ENCODE measurements at places on chromosomes 2 and 18.

GRCh38 chr2:159362816-159363251 lies 76.3 kb upstream of the WDSUB1 start:
- no peak for DNase-seq

GRCh38 chr2:237159006-237159911 lies 73.6 kb downstream of the COPS8 start:
- no peak for DNase-seq

DNA sequence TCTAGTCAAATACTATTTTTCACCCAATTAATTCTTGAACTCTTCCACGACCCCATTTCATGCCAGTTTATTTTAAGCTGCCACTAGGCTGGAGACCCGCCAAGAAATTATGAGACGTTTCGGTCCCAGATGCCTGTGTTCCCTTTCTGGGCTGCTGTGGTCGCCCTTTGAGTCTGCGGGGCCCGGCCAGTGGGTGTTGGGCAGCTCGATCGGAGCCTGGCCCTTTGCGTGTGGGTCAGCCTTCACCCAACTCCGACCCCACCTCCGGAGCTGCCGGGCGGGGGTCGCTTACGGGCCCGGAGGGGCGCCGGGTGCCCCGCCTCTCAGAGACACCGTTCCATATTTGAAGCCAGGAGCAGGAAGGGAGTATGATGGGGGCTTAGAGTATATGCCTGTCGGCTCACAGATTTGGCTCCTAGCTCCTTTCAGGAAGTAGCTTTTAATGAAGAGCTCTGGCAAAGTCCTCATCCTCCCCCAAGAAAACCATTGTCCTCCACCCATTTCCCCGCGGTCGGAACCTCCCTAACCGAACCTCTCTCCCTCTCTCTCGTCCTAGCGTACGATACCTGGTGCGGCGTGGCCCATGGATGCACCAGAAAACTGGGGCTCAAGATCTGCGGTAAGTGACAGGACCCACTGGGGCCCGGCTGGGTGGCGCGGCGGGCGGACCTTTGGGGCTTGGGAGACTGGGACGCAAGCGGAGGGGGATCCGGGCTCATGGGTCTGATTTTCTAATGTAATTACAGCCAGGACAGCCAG lies 5.0 kb downstream of the GAD1 start:
- DNase-seq, result no peak

- DNase-seq, result no peak
Observed at GRCh38 chr2:69612200-69612599, 31.3 kb downstream of the AAK1 start.

GRCh38 chr2:240203031-240203787 lies 62.8 kb upstream of the OTOS start:
- DNase-seq, result no peak

GRCh38 chr2:184419744-184420143 lies 178.6 kb upstream of the ZNF804A start:
- DNase-seq, result no peak

DNA sequence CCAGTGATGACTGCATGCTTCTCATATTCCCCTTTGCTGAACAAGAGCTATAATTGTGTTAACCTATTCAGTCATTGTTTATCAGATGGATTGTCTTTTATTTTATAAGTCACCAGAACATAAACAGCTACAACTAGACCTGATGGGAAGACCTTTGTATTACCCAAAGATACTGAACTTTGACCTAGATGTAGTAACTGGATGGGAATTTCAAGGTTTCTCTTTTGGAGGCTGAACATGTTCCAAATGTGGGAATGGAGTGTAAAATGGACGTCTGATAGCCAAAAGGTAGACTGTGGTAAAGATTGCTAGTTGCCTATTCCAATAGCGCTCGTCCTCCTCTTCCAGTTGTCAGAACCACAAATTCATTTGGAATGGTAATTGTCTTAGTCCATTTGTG lies 56.4 kb upstream of the ST3GAL5 start:
- DNase-seq, result no peak

DNA sequence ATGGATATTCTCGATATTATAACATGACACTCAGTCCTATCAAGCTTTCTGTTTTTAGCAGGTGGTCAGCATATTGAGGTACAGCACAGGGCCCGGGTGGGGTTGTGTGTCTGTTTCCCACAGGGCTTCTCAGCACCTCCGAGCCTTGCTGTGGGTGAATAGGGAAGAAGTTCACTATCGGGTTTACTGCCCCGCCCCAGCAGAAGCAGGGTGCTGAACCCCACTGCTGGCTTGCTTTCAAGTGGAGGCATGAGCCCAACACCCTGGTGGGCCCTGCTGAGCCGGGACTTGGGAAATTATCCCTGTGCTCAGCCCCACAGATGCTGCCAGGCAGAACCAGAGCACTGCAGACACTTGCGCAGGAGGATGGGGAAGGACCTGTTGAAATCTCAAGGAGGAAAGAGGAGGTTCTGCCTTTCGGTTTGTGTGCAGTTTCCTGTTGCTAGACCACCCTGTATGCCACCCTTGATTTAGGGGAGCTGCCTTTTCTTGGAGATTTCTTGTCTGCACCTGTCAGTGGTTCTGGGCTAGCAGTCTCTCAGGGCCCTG lies 270.3 kb upstream of the SALL3 start:
- DNase-seq, result no peak

GRCh38 chr2:211085056-211085680 lies 528.8 kb downstream of the CPS1 start:
- peak; percentile 51 for DNase-seq

- no peak for DNase-seq
Observed at GRCh38 chr2:200812122-200813022, 662 bp downstream of the BZW1 start.

- no peak for DNase-seq
Observed at GRCh38 chr2:111062417-111062816, 58.3 kb upstream of the BCL2L11 start.

DNA sequence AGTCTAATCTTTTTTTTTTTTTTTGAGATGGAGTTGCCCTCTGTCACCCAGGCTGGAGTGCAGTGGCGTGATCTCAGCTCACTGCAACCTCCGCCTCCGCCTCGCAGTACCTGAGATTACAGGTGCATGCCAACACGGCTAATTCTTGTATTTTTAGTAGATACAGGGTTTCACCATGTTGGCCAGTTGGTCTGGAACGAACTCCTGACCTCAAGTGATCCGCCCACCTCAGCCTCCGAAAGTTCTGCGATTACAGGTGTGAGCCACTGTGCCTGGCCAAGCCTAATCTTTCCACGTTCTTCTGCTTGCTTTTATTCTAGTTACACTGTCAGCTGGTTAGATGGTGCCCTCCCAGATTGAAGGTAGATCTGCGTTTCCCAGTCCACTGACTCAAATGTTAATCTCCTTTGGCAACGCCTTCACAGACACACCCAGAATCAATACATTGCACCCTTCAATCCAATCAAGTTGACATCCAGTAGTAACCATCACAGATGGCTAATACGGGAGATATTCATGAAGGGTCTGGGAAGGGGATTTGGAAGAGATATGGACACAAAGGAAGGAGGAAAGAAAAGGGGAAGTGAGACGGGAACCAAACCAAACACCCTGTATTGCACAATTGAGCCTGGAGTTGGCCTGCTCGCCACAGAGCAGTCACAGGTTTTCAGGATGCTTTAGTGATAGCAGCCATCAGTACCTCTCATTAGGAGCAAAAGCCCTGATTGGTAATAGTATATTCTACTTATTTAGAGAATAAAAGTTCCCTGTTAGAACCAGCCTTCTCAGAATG lies 229.8 kb downstream of the PIK3C3 start:
- no peak for DNase-seq

DNA sequence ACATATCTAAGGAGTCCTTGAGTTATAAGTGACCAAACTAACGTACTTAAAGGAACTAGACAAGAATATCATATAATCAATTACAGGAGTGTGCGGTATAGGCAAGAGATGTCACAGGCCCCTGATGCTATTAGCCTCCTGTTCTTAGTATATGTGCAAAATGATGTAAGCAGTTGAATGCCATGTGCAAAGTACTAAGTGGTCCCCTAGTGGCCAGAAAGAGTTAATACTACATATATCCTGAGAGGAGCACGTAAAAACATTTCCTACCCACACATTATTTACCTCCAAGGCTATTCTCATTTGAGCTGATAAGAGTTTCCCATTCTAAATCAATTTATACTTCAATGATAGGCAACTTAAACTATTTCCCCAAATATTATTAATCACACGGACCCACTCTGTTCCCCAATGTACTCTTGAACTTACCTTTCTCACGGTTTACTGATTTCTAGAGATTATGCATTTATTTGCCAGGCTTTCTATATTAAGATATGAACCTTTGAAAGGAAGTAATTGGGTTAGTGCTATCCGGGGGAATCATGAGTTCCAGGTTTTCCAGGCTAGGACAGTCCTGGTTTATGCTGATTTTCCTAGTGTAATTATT lies 158.0 kb upstream of the KLHL14 start:
- DNase-seq, result peak; percentile 4

DNA sequence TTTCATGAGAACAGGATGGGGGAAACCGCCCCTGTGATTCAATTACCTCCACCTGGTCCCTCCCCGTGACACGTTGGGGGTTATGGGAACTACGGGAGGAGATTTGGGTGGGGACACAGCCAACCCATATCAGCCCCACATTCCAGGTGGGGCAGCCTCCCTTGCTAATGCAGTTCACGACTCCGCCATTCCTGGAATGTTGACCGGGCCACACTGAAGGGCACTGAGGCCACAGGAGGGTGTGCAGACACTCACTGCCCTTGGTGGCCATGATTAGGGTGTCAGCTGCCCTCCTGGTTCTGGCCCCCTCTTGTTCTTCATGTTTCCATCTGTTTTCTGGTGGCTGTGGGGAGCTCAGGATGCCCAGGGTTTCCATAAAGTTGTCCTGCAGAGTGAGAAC lies 176.3 kb downstream of the TWIST2 start:
- no peak for DNase-seq

DNA sequence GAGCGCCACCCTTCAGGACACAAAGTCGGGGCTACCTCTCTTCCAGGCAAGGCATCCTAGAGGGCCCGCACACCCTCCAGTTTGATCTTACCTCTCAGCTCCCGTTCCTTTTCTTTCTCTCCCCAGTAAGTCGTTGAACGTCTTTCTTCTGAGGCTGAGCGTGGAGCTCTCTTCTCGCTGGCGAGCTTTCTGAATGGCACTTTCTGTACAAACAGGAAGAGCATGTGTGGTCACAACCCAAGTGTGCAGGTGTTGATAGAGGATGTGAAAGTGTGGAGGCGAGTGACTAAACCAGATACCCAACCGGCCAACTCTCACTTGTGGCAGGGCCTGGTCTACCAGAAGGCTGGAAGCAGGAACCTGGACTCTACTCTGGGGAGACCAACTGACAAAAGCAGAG lies at the start of gene AFF3:
TSS of gene AFF3 (minus strand) at position 198 of the 400 bp plus-strand sequence. CDS start 38,136 bp downstream, outside the sequence.
- DNase-seq, result no peak

DNA sequence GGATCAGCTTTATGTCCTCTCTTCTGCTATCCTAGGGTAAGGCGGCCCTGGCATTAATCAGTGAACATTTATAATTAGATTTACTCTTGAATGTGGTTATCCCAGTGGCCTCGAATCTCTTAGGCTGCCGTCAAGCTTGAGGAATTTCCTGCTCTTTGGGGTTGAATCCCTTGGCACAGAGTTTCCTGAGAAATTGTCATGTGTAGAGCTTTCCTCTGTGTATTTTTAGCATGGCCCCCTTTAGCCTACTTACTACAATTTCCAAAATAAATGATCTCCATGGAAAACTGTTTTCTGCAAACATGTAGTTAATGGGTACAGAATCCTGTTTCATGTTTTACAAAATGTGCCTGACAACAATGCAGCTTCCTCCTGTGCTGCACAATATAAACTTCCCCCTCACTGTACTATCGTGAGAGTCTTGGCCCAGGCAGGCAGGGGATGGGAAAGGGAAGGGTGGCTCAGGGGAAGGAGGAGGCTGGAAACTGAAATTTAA lies 18.1 kb downstream of the NCAPH start:
- DNase-seq, result no peak

DNA sequence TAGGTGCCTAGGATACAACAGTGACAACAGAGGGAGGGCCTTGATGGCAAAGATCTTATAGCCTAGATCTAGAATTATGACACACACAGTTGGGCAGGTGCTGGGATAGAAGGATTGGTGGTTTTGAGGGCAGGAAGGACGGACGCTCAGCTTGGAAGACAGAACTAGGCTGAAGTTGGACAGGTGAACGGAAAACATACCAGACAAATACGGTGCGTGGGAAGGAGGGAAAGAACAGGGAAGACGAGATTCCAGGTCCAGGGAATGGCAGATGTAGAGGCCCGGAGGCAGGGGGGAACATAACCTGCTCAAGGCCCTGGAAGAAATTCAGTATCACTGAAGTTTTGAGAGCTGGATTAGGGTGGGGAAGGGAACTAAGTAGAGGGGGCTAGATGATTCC lies 40.8 kb downstream of the CRACDL start:
- DNase-seq, result no peak

DNA sequence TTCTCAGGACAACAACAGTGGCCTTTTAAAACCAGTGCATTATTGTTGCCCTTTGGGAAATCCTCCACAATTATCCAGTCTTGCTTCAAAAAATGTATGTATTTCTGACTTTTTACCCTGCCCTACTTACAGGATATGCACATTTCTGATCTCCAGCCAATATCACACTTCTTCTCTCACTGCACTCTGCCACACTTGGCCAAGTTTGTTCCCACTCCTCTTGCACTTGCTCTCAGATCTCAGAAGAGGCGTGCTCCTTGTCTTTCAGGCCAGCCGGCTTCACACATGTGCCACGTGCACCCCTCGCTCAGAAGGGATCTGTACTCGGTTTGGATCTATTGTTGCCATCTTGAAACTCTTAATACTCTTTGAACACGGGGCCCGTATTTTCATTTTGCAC lies 15.4 kb downstream of the CLUL1 start:
- no peak for DNase-seq

GRCh38 chr2:42900289-42900891 lies 108.0 kb upstream of the HAAO start:
- DNase-seq, result no peak

DNA sequence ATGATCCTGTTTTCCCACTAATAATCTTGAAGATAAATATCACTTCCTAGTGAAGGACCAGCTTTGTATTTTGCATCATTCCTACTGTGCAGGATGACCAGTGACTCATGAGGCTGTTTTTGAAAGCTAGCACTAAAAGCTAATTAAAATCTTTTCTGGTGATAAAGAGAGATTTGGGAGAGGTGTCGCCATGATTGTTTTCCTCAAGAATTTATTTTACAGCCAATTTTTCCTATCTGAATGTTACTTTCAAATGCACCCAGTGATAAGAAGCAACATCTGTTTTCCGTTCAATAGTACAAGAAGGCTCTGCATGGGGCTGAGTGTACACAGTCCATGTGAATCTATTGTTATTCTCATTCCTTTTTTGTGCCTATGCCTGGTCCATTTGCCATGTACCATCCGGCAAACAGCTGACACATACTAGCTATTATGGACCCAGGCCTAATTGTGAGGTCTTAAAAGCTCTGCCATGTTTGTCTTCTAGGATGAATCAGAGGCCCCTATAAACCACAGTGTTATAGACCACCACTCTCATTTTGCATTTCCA lies 28.4 kb downstream of the MEIS1 start:
- DNase-seq, result no peak

GRCh38 chr2:184554736-184555135 lies 43.6 kb upstream of the ZNF804A start:
- no peak for DNase-seq

All from NCI-H774 (cell line).